ENCODE measurements at places on chromosomes 16 and 17. TPM values are rescaled to one million over a fixed set of nuclear protein-coding genes. Genes with fewer than 3 reads are reported as not detected.

TP53TG3C gene
- total RNA-seq = not detected

CDYL2 gene
- 0.68 TPM for total RNA-seq

GLIS2 gene
- total RNA-seq = 48.3 TPM

OSBPL7 gene
- 35.9 TPM for total RNA-seq

NSF gene
- 23.3 TPM for total RNA-seq

GRCh38 chr16:10598157-10598556 is 17.8 kb upstream of the EMP2 start:
- peak; percentile 81 for DNase-seq

DNA sequence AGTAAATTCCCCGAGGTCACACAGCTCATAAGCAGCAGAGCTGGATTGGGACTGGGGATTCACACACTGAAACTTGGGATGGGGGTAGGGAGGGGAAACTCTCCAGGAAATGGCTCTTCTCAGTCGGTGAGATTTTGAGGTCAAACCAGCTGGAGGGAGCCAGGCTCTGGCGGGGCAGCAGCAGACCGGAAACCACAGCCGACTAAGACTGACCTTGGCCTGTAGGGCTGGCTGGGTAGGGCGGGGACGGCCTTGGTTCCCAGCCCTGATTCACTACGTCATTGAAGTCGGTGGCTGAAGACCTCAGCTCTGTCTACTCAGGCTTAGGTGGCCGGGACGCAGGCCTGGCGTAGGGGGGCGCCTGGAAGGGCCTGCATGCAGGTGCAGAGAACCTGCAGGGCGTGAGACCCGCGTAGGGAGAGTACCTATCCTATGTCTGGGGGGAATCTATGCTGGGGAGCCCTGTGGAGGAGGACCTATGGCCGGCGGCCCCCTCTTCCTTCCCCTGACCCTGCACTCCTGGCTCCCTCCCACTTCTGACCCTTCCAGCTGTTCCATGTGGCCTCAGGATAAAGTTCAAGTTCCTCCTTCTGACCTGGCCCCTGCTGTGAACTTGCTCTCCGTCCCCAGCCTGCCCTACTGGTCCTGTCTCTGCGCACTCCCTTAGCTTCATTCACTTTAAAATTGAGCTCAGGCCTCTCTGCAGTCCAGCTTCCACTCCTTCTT is 11.9 kb upstream of the SLC4A1 start:
- peak; percentile 62 for DNase-seq

GRCh38 chr17:8466873-8467272 is 31.2 kb downstream of the NDEL1 start:
- DNase-seq = no peak

GRCh38 chr16:72604375-72604774 is 432.4 kb upstream of the PMFBP1 start:
- DNase-seq = no peak

- DNase-seq = no peak
Measured at GRCh38 chr16:81608523-81609209, 164.1 kb downstream of the CMIP start.

GRCh38 chr17:79866791-79867518 is 27.7 kb upstream of the CBX4 start:
- DNase-seq = no peak

GRCh38 chr17:50783193-50783660 is 15.9 kb upstream of the ANKRD40CL start:
- peak; percentile 76 for DNase-seq

DNA sequence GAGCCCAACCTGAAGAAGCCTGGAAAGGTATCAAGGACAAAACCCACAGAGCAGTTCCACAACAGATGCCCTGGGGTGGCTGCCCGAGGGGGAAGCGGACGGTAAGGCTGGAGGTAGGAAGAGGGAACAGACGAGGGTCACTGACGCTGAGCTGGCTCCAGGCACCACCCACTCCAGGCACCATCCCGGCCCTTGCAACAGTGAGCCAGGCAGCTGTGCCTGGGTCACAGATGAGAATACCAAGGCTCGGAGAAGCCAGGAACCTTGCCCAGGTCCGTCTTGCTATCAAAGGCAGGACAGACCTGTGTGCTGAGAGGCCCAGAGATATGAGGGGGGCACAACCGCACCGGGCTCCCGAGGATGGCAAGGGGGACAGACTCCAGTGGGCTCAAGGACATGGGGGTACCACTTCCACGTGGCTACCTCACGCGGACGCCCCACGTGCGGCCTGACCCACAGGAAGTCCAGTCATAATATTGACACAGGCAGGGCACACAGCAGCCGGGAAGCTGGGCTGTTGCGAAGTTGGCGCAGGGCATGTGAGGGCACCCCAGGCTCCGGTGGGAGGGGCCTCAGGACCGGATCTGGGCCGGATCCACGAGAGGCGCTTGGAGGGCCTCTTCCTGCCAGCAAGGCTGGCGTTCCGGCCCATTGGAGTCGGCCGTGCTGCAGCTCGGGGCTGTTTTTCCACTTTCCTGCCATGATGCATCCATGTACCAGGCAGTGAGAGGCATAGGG is 29.9 kb downstream of the PEMT start:
- DNase-seq = no peak

DNA sequence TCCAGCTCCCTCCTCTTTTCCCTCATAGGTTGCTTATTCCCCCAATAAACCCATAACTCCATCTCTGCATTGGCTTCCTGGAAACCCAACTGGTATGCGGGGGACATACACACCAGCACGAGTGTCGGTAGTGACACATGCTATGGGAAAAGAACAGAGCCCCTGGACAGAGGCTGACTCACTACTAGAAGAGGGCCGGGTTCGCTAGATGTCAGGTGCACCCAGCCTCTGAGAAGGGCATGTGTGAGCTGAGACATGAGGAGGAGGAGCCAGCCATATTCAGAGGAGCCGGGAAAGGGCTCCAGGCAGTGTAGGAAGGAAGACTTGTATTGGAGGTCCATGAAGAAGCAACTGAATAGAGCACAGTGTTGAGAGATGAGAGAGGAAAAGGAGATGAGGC is 241.1 kb downstream of the SOX9 start:
- peak; percentile 31 for DNase-seq

DNA sequence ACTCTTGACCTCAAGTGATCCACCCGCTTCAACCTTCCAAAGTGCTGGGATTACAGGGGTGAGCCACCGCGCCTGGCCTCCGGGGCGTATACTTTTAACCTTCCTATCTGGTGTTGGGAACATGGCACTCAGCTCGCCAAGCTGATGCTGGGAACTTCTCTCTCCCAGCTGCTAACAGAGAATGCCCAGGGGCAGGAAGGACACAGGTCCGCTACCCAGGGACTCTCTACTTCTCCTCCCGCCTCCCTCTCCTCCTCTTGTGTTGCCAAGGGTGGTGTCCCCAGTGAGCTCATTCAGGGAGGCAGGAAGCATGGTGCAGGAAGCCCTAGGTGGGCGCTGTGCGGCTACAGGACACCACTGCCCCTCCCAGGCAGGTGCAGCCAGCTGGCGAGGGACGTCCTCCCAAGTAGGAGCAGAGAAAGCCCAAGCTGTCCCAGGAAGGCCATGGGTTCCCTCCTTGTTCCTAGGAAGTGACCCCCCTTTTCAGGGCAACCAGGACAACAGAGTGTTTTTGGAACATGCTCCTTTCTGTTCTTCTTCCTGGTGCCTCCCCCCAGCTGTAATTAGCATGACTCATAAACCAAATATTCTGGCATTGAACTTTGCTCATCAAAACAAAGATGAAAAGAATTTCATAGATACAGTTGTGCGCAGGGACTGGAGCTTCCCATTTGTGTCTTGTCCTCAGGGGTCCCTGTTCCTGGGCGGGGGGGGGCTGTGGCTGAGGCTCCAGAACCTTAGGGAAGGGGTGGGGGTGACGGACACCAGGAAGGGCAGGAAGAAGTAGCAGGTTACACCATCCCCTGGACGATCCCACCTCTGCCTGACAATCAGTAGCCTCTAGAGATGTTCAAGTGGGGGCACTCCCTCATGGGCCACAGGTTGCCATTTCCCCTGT is 2.7 kb downstream of the C1QTNF1 start:
- peak; percentile 66 for DNase-seq

DNA sequence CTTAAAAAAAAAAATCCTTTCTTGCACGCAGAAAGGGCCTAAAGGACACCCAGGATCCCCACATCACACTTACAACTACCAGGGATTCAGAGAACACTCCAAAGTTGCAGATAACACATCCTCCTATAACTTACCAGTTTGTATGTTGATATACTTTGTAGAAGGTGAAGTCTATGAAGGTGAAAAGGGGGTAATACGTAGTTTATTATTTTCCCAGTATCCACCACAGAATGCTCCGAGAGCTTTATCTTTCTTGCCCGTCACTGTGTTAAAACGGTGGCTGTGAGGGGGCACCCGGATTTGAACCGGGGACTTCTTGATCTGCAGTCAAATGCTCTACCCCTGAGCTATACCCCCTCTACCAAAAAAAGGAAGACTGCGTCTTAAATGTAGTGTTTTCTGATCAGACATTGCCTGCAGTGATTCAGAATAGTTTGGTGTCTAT is 7.9 kb upstream of the RPL23 start:
- DNase-seq = no peak

GRCh38 chr17:28973425-28973824 is 22.1 kb upstream of the PHF12 start:
- no peak for DNase-seq

DNA sequence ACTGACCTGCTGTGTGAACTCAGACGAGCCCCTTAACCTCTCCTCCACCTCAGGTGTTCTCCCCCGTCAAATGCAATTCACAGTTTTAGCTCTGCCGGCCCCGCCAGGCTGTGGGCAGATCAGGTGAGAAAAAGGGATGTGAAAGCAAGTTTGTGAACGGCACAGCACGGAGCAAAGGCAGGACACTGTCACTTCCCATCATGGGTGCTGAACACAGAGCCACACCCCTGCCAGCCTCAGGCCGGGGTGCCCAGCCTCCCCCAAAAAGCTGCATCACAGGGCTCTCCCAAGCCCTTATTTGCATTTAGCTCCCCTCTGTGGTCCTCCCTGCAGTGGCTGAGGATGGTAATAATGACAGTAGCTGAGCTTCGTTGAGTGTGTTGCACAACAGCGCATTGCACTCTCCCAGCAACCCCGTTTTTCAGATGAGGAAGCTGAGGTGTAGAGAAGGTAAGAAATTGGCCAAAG is 88.8 kb upstream of the TNRC6C start:
- no peak for DNase-seq

DNA sequence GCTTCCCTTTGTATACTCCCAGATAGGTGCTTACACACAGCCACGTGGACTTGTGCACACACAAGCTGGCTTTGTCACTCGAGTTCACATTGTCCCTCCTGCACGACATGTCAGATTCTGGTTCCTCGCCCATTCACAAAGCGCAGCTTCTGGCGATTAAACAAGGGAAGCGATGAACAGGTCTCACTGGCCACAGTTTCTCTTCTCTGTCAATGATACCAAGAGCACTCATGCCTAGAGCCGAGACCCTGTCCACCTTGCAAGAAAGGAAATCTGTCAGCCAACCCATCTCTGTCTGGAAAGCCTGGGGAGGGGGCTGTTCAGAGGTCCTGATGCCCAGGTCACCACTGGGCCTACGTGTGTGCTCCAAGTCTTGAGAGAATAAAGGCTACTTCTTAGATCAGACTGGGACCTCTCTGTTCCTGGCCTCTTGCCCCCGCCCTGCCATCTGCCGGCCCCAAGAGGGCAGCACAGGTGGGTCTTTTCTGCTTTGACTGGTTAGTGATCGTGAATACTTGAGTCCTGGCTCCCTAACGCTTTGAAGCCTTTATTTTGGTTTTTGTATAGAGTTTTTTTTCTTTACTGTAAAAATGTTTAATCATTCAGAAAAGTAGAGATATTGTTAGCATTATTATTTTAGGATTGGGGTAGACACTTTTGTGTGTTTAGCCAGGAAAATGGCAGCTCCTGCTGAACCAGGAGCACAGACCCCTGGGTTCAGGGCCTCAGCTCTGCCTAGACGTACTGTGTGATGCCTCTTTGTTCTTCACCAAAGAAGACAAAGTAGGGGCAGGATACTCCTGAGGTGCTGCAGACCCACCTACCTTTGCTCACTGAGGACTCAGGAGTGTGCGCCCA is 104.7 kb downstream of the MRM1 start:
- DNase-seq = no peak

DNA sequence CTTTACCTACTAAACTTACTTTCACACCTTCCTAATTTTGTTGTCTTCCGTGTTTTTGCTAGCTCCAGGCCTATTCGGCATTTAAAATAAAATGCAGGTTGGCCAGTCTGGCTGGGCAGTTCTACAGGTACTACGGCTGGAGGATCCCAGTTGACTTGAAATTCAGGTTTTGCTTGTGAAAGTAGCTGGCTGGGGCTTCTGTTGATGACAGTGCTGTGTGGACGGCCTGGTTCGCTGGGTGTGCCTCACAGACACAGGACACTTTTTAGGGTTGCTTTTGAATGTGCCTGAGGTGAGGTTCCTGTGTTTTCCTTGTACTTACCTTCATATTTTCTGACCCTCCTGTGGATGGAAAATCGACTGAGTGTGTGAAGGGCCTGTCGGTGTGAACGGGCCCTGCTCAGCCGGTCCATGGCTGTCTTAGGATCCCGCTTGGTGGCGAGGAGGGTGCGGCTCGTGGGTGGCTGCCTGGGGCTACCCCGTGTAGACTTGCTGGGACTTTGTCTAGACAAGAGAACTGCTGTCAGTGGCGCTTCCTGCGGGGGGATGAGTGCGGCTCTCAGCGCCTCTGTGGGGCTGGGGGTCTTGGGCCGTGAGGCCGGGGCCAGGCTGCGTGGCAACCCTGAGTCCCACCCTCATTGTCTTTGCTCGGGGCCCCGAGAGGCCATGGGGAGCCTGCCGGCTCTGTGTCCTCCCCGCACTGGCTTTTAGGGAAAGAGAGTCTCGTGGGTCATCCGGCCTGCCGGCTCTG is 18.7 kb upstream of the ZNF750 start:
- peak; percentile 93 for DNase-seq

GRCh38 chr16:80993307-80993706 is 13.4 kb downstream of the CMC2 start:
- DNase-seq = peak; percentile 84

Measured in PC-9 (cell line).